ENCODE measurements at places on chromosomes 2 and 18.

DNA sequence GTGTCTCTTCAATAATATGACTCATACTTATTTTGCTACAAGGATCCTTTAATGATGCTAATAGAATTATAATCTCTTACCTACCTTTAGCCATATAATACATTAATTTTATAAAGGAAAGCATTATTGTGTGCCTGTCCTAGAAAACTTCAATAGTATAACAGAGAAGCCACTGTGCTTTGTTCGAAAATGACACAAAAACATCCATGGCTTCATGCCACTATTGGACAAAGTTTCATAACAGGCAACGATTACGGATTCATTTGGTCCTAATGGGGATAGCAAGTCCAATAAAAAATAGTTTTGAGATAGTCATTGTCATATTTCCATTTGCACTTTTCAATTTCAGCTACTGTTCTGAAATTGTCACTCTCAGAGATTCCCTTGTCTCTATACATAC is 52.5 kb upstream of the CCDC150 start:
- no peak for DNase-seq

DNA sequence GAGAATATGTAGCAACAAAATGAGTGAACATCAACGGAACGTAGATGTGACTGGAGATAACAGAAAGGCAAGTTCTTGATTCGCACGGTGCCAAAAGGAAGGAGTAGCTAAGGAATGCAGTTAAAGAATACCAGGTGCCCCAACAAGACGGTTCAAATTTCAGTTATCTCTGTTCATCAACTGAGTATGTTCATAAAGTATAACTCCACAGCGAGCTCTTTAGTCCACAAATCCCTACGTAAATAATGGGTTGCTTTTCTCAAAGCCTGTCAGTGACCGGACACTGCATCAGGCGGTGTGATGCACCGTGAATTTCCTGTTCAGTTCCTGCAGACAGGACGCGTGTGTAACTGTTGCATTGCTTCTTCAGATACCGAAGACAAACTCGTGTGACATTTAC is 91.8 kb downstream of the NOL10 start:
- no peak for DNase-seq

DNA sequence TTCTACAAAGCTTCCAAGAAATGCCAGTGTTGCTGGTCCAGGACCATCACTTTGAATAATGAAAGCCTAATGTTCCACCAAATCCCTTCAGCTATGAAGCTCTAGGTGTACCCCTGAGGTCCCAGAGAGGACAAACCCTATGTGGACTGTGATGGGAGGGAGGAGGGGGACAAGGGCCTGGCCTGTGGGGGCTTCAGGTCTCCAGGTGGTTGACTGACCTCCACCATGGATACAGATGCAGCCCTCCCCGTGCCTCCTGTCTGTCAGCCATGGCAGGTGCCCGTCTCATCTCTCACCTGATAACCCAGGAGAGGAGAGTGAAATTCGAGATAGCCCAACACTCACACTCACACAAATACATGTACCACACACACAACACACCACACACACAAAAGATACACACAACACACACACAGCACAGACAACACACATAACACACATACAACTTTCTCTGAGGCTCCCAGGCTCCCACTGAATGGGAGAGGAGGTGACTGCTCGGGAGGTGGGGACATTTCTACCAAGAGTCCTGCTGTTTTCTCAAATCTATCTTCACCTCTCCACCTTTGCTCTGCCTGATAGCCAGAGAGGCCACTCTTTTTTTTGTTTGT is 12.8 kb upstream of the RHOB start:
- DNase-seq: no peak

GRCh38 chr2:242085941-242086621 is 216.6 kb downstream of the RTP5 start:
- DNase-seq: peak; percentile 54

- DNase-seq: peak; percentile 28
These were observed 15.6 kb upstream of the SCN3A start for GRCh38 chr2:165219481-165219880.

DNA sequence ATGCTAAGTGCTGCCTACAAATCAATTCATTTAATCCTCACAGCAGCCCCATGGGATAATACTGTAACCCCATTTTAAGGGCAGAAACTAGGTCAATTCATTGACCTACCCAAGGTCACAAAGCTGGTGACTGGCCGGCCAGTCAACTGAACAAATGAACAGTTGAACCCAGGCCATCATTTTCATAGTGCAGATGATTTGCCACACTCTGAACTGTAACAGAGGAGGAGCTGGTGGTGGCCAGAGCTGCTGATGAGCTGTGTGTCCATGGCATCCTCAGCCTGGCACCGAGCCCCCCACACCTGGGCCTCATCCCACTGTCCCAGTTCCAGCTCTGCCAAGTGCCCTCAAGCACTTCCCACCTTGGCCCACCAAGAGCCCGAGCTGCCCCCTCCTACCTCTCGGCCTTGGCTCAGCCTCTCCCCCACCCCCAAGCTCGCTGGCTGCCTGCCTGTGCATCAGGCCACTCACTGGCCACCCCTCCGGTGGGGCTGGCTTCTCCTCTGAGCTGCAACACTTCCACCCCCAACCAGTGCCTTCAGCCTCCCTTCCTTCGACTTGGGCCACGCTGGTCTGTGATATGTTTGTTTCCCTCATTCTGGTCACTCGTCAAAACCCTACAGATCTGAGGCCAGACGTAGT is 58.4 kb downstream of the ATOH8 start:
- no peak for DNase-seq

DNA sequence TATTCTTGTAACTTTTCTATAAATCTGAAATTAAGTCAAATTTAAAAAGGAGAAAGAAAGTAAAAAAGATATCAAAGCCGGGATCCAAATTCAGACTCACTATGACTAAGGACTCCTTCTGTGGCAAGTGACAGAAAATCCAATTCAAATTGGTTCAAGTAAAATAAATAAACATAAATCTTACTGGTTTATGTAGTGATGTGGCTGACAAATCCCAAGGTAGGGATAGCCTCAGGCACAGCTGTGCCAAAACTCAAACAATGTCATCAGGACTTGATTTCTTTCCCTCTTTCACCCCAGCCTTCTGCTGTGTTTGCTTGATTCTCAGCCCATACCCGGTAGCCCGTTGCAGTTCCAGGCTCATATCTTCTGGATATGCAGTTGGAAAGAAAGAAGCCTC is 284.6 kb downstream of the SP3 start:
- no peak for DNase-seq

DNA sequence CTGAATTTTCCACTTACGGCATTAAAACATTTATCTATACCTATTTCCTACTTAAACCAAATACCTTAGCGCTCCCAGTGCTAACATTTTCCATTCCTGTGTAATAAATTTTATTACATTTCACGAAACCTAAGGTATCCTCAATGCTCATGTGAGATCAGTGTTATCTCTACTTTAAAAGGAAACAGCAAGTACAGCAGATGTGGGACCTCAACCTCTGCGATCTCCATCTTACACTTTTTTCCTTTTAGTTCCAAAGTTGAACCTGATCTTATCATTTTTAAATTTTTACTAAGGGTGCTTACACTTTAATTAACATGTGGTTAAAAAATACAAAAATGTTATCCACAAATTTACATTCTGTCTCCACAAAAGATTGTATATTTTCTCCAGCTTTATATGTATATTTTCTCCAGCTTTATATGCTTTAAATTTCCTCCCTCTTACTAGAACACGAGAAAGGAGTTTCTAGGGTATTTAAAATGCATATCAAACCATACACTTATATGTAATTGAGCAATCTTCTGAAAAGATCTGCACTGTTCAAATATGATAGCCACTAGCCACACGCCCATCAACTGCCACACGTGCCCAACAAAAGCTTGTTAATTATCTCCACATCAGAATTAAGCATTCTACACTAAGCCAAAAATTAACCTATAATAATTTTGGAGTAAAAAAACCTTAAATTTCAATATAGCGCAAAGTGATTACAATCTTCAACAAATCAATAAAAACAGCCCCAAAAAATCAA is 38.1 kb downstream of the MBOAT2 start:
- no peak for DNase-seq

GRCh38 chr2:197075754-197076337 is 149.3 kb upstream of the PGAP1 start:
- peak; percentile 20 for DNase-seq

GRCh38 chr2:201628545-201628944 is 14.8 kb downstream of the TMEM237 start:
- no peak for DNase-seq

GRCh38 chr2:233593201-233593600 is 24.2 kb upstream of the UGT1A8 start:
- peak; percentile 91 for DNase-seq

- DNase-seq: no peak
These were observed 1420.3 kb upstream of the PIK3C3 start for GRCh38 chr18:40534723-40535122.

DNA sequence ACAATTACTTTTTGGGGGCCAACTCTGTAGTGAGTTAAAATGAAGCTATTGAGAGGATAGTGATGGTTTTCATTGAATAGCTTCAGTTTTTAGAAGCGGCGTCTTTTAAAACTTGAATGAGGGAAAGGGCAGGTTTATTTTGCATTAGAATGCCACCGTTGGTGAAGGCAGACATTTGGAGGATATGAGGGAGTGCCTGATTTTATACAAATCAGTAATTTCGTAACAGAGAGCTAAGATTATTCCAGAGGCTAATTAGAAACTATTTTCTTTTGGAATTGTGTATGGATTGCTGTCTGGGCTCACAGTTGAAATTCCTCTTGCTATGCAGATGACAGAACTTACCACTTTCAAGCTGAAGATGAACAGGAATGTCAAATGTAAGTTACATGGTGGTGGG is 67.6 kb downstream of the ITGB1BP1 start:
- no peak for DNase-seq

- DNase-seq: no peak
These were observed 66.3 kb downstream of the PTGR3 start for GRCh38 chr18:75142677-75143076.

- DNase-seq: no peak
These were observed 120.2 kb downstream of the C2orf74 start for GRCh38 chr2:61282104-61282590.

- DNase-seq: no peak
These were observed 201.9 kb upstream of the RBMS1 start for GRCh38 chr2:160695402-160696086.

- no peak for DNase-seq
These were observed 238.2 kb upstream of the MYT1L start for GRCh38 chr2:2569306-2569705.

GRCh38 chr2:168465594-168465993 is 9.5 kb downstream of the CERS6 start:
- DNase-seq: no peak

- no peak for DNase-seq
These were observed 4.5 kb downstream of the CYS1 start for GRCh38 chr2:10075571-10076209.

GRCh38 chr2:236526455-236527158 is 43.0 kb upstream of the ACKR3 start:
- DNase-seq: no peak

GRCh38 chr2:177603181-177603580 is 210.6 kb downstream of the AGPS start:
- no peak for DNase-seq

GRCh38 chr2:196383799-196384198 is 212.4 kb upstream of the STK17B start:
- DNase-seq: no peak

- no peak for DNase-seq
These were observed 30.9 kb downstream of the HTR2B start for GRCh38 chr2:231093933-231094332.

DNA sequence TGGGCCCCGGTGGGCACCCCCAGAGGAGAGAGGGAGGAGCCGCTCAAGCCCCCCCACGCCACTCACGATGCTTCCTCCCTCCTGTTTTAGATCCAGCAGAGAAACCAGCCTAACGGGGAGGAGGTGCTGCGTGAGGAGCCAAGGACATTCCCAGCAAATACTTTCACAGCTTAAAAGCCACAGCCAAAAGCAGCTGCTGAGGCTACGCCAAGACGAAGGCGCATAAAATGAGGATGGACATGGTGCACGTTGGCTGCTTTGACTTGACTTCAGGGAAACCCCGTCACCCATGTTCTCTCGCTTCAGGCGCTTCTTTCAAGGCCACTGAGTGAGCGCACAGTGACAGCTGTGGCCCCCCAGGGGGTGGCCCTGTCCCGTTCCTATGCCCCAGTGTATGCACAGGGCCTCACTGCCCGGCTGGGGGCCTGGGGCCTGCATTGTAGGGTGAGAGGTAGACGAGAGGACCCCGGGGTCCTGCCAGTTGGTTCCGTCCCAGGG is 72.1 kb upstream of the PXDN start:
- no peak for DNase-seq

DNA sequence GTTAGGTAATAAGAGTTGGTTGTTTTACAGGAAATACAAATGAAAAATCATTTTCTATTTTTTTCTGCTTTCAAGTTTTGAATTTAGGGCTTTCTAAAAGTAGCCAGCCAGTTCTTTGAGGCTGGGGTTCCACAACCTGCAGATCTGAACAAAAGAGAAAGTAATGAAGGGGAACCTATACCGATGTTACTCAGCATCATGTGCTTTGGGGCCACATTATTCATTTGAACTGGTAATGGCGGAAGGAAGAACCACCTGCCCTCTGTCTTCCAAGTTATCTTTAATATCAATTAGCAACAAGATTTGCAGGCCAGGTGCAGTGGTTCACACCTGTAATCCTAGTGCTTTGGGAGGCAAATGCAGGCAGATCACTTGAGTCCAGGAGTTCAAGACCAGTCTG is 12.9 kb upstream of the MRO start:
- DNase-seq: no peak

DNA sequence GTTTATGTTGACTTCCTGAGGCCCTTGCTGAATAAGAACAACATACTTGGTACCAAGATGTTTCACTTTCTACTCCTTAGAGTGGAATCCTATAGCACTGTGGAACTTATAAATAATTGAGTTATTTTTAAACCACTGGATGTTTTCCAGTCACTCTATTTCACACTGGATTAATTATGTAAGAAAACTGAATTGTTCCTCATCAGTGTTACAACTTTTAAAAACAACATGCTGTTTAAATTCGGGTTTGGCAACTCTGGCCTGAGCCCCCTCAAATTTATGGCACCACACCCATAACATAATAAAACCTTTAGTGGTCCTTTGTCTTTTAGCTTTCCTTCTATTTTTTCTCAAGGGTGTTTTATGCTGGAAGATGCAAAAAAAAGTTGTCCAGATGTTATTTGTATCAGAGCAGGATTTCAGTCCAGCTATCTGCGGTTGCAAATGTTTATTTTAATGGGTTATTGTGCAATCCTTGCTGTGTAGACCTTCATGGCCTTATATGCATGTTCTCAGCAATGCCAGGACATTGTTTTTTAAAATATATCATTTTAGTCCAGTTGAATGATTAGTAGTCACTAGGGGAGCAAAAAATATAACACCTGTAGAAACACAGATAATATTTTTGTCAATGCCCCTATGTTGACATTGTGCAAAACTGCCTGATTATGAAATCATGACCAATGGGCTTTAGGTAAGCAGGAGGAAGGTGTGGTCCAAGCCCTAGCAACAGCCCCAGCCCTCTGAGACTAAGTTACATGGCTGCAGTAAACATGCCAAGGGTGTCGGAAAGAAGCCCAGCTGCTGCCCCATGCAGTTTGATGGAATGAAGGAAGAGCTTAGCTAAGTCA is 638.0 kb upstream of the ZEB2 start:
- DNase-seq: no peak

All from foreskin melanocyte (primary cell).